ENCODE measurements at places on chromosomes 1 and 21. TPM values are rescaled to one million over a fixed set of nuclear protein-coding genes. Genes with fewer than 3 reads are reported as not detected.

The NGF gene
- total RNA-seq, result 1.0 TPM

The PHACTR4 gene
- 39.7 TPM for total RNA-seq

The LCA5L gene
- 2.0 TPM for total RNA-seq

The IL20 gene
- not detected for total RNA-seq

The LCE1E gene
- total RNA-seq, result not detected

All from left lung (tissue), 14 donors.